Activated naive CD8-positive, alpha-beta T cell treated with anti-CD3 and anti-CD28 coated beads for 36 hours (primary cell): ENCODE measurements at places on chromosomes 4 and X. TPM values are rescaled to one million over a fixed set of nuclear protein-coding genes. Genes with fewer than 3 reads are reported as not detected.

CDK16 gene
- total RNA-seq, result 49.9 TPM

SMIM10 gene
- 2.8 TPM for total RNA-seq

CENPVL2 gene
- total RNA-seq, result not detected

UGT2B11 gene
- total RNA-seq, result not detected

CXorf49 gene
- total RNA-seq, result not detected

SCARB2 gene
- 4.3 TPM for total RNA-seq

PDZD4 gene
- total RNA-seq, result 0.38 TPM

DDIT4L gene
- total RNA-seq, result 0.34 TPM

COL25A1 gene
- 0.36 TPM for total RNA-seq

RGN gene
- not detected for total RNA-seq

CLIC2 gene
- total RNA-seq, result 0.18 TPM
